COR-L47 (cell line): ENCODE measurements at places on chromosomes 4 and X.

GRCh38 chrX:14064626-14065432 is 35.1 kb upstream of the GEMIN8 start:
- no peak for DNase-seq

DNA sequence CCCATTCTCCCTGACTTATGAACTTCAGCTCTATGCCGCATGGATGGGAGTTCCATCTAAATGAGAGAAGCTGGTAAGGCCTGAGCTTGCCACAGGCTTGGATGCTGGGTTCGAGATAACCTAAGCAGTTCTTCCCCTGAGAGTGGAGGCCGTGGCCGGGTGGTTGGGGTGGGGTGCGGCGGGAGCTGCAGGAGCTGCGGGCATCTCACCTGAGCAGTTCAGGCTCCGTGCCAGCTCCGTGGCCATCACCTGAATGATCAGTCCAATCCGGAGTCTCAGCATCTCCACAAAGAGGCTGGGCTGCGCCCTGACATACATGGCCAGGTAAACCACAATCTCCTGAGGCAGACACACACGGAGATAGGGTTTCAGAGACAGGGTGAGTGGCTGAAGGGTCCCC is 77.6 kb downstream of the PHKA2 start:
- DNase-seq, result no peak

DNA sequence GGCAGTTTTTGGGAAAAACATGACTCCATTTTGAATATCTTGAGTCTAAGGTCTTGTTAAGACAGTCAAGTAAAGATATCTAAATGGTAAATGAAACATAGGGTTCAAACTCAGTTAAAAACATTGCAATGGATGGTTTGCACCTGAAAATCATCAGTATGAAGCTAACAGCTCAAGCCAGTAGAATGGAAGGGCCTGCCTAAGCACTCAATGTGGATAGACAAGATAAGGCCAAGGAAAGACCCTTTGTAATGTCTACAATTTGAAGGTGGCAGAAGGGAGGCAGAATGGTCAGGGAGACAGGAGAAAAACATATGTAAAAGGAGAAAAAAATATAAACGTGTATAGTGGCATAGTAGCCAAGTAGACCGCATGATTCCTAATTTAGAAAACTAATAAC is 78.2 kb downstream of the REELD1 start:
- no peak for DNase-seq

DNA sequence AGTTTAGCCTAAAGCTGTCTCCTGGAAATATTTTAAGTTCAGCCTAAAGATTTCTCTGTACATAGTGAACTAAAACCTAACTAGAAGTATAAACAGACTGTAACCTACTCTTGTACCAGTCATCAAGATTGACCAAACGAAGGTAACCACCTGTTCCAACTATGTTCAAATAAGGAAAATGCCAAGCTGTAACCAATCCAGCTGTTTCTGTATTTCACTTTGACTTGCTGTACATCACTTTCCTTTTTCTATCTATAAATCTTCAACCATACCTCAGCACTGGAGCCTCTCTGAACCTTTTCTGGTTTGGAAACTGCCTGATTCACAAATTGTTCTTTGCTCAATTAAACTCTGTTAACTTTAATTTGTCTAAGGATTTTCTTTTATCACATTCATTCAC is 3.1 kb upstream of the CYSLTR1 start:
- no peak for DNase-seq

DNA sequence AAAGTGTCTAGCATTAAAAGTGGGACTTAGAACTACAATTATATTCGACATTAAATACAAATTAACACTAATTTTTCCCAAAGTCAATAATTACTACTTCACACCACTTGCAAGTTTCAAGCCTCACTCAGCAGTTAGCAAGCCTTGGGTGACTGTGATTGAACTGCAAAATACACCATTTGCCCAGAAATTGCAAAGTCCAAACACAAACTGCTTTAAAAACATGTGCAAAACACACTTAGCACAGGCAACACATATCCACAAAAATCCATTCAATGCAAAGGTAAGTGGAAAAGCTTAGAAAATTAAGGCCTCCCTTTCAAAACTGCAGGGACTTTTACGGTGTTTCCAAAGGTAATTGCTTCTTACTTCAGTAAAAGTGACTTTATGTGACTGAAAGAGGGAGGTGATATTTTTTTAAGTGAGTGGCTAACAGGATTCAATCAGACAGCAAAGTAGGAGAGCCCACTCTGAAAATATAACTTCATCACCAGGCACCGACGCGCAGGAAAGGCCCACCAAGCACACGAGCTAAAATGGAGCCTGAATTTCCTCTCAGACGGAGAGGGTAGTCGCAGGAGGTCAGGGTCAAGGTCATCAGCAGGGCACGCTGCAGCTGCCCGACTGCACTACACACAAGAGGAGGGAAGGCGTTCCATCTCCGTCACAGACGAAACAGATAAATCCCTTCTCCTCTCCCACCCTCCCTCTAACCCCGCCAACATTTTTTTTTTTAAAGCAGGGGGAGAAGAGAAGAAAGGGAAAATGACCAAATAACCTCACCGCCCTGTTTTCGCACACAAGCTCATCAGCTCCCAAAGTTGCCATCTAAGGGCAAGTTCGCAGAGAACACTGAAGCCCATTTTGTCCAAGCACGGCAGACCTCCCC is 3.1 kb downstream of the ZNF827 start:
- DNase-seq, result peak; percentile 32

DNA sequence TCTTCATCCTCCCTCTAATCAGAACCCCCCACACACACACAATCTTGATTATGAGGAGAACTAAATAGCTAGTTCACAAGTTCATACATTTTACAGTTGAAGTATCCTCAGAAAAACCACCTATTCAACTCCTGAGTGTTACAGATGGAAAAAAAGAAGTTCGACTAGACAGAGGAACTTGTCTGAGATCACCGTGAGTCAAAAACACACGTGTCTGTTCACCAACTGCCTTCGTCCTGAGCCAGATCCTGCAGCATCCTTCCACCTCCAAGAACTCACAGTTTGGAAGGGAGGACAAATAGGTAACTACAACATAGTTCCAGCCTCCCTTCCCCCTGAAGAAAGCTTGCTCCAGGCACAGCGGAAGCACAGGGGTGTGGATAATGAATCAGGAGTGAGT is 19.0 kb upstream of the IRAK1 start:
- no peak for DNase-seq
